ENCODE measurements at places on chromosomes 5 and 9.

DNA sequence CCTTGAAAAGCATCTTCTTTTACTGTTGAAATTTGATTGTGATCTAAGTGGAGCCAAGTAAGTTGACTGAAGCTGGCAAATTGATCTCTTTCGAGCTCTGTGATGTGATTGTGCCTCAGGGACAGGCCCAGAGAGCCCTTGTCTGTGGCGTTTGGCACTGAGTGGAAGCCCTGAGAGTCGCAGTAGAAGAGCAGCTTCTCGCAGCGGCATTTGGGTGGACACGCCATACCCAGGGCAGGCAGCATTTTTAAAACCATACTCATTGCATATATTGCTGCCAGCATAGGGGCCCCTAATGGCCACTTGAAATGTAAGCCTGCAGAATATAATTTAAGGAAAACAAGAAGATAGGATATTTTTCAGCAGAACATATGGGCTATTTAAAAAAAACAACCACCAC lies 894 bp downstream of the LRRTM2 start:
- no peak for DNase-seq

- no peak for DNase-seq
Measured at GRCh38 chr5:54996466-54996865, 11.1 kb upstream of the ESM1 start.

- DNase-seq: no peak
Measured at GRCh38 chr5:181069767-181070491, 29.9 kb downstream of the BTNL9 start.

GRCh38 chr5:127290019-127290945 lies at the start of gene MEGF10:
Gene MEGF10, plus strand, starts transcription at chr5:127290796. Its CDS starts 40,513 bp downstream, at chr5:127331309.
- peak; percentile 36 for DNase-seq

DNA sequence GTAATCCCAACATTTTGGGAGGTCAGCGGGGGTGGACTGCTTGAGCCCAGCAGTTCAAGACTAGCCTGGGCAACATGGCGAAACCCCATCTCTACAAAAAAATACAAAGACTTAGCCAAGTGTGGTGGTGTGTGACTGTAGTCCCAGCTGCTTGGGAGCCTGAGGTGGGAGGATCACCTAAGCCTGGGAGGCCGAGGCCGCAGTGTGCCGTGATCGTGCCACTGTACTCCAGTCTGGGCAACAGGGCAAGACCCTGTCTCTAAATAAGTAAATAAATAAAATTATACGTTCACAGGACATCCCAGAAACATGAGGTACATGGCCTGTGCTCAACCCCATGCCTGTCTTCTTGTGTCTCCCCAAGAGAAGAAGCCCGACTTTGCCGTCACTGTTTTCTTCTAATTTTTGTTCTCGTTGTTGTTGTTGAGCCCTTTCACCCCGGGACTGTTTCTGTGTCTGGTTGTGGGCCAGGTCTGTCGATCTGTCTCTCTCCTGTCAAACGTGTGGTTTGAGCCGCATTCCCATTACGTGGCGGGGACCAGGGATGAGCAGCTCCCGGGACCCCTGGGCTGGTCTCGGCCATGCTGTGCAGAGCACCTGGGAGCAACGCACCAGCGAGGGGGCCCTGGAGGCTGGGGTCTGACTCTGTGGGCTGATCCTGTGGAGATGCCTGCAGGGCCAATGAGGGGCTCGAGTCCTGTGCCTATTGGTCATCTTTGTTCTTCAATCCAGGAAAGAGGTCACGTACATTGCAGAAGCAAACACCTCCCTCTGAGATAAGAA lies 32.2 kb downstream of the NACC2 start:
- DNase-seq: no peak

GRCh38 chr9:109806506-109807115 lies 26.6 kb downstream of the PALM2AKAP2 start:
- no peak for DNase-seq

- DNase-seq: peak; percentile 17
Measured at GRCh38 chr5:56278335-56278753, 45.2 kb upstream of the ANKRD55 start.
